ENCODE measurements at places on chromosomes 1 and 21. TPM values are rescaled to one million over a fixed set of nuclear protein-coding genes. Genes with fewer than 3 reads are reported as not detected.

Gene PPFIA4
- under 0.01 TPM for total RNA-seq

Gene KCNJ6
- total RNA-seq = not detected

Gene CLCA4
- not detected for total RNA-seq

Gene RCSD1
- total RNA-seq = 0.96 TPM

Gene CHODL
- 0.10 TPM for total RNA-seq

Gene PDZK1
- total RNA-seq = 0.33 TPM

Gene KHDC4
- total RNA-seq = 36.6 TPM

Gene RYR2
- 0.10 TPM for total RNA-seq

Gene C1orf94
- not detected for total RNA-seq

Gene NR0B2
- not detected for total RNA-seq

Gene ELAPOR1
- 0.86 TPM for total RNA-seq

Gene PRAMEF12
- not detected for total RNA-seq
